PC-3 (cell line): ENCODE measurements at places on chromosomes 5 and 9. TPM values are rescaled to one million over a fixed set of nuclear protein-coding genes. Genes with fewer than 3 reads are reported as not detected.
A peak's percentile ranks its signal among the peaks of the same experiment; 100 is the strongest.

Gene SPAG8
- total RNA-seq = not detected in 2 replicates

DNA sequence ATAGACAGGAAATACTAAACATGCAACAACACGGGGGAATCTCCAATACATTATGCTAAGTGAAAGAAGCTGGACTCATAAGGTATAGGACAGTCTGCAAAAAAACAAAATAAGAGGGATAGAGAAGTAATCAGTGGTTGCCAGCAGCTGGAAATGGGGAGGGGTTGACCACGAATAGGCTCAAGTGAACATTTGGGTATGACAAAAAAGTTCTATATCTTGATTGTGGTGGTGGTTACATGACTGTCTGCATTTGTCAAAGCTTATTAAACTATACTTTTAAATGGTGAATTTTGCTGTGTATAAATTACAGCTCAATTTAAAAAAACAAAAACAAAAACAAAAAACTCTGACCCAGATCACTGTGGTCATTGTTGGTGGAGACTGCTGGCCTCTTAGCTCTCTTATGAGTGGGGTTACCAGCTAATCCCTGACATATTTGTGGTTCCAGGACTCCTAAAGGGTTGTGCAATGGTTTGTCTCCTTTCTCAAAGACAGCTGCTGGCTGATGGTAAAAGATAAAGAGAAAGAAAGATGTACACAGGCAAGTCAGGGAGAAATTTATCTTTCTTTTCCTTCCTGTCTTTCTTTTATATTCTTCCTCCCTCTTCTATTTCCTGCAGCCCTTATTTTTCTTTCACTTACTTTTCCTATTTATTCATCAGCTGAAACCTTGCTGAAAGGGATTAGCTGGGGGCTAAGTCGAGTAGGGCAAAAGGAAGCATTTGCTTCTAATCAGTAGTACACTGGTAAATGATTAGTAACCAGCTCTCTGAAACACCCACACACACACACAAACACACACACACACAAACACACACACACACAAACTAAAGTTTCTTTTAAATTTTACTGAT lies 42.6 kb upstream of the APC start:
- DNase-seq = no peak

- DNase-seq = no peak
Measured at GRCh38 chr5:62935660-62936059, 357.0 kb downstream of the LRRC70 start.

DNA sequence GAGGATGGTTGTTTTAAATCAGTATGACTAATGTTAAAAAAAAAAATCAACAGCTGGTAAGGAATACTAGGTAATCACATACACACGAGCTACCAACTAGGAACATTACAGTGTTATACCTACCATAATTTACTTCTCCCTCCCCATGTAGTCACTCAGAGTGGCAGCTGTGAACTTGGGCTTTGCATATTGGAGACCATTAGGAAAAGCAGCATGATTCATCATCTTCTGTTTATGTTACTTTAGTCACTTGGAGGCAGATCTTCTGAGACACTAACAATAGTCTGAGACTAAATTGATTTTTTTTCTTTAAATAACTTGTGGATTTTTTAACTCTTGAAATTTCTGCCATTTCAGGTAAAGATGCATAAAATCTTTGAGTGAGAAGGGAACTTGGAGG lies 141.5 kb upstream of the NR4A3 start:
- no peak for DNase-seq

Gene SPATA31E1
- 0.04 TPM in 1 of 2 replicates, not detected in the other for total RNA-seq

Gene EPB41L4B
- 11.2 and 13.8 TPM in 2 replicates for total RNA-seq

GRCh38 chr5:180658774-180659564 lies 9.6 kb upstream of the FLT4 start:
- DNase-seq = no peak

Gene IL4
- not detected in 2 replicates for total RNA-seq

Gene SAXO1
- total RNA-seq = not detected in 2 replicates

DNA sequence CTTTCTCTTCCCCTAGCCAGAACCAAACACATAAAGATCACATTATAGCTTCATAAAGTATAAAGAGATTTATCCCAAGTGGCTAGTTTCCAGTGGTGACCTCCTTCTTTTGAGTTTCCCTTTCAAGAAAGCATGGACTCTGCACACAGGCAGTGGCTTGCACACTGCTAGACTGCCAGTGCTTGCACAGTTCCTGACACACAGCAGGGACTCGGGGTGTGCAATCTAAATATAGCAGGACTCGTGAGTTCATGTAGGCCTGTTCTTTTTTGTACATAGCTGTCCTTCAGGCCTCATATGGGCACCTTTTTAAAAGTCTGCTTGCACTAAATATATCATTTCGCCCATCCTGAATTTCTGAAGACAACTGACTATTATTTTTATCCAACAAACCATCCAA lies 308.6 kb downstream of the FBXL7 start:
- DNase-seq = no peak

Gene SLC4A9
- 0.29 TPM in 1 of 2 replicates, not detected in the other for total RNA-seq

Gene GPBP1
- 29.5 and 31.8 TPM in 2 replicates for total RNA-seq

- no peak for DNase-seq
Measured at GRCh38 chr5:17259630-17260257, 42.3 kb downstream of the BASP1 start.

- peak; percentile 43 for DNase-seq
Measured at GRCh38 chr9:72581694-72582093, 60.3 kb downstream of the TMC1 start.

DNA sequence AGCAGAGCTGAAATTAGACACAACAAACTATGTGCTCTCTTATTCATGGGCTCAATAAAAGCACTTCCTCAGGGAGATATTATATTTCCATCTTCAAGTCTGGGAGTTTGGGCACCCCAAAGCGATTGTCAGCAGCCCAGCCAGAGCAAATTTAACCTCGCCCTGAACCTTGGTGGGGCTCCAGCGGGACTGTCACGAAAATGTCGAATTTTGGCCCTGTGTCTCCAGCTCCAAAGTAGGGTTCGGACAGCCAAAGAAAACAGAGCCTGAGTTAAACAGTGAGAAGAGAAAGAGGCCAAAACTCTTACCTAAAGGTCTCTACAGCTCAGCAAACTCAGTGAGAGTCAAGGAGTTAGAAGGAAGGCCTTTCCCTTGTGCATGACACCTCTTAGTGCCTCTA lies 432.9 kb downstream of the SPATA31D1 start:
- DNase-seq = no peak

- no peak for DNase-seq
Measured at GRCh38 chr5:32604800-32605765, 19.7 kb downstream of the SUB1 start.

GRCh38 chr5:139725073-139725830 lies 70.4 kb upstream of the PSD2 start:
- peak; percentile 35 for DNase-seq

- no peak for DNase-seq
Measured at GRCh38 chr9:19521205-19521604, 112.4 kb downstream of the ACER2 start.

Gene SH3TC2
- total RNA-seq = 32.0 and 40.0 TPM in 2 replicates

DNA sequence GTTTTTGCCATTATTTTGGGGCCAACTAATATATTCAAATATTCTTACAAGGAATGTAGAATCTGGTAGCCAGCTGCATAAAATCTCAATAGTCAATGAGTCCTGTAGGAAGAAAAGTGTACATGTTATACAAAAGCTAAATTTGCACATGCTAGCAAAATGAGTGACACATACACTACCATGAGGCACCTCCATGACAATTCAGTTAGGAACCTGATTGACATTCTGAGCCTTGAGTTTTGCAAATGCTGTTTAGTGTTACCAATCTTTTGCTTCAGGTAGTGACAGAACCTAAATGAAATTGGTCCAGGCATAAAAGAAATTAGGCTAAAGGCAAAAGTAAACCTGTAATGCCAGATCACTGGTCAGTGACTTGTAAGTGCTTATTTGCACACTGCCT lies 6.8 kb upstream of the DAPK1 start:
- DNase-seq = no peak

DNA sequence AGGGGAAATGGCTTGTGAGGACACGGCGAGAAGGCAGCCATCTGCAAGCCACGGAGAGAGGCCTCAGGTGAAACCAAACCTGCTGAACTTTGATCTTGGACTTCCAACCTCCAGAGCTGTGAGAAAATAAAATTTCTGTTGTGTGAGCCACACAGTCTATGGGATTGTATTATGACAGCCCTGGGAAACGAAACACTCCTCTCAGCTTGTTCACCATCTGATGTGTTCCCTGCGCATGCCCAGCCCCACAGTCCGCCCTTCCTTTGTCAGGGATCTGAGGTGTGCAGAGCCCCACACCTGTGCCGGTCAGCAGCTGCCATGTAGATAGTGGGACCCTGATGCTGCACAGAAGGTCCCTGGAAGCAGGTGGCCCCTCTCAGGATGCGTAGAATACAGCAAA lies 34.1 kb downstream of the PLPP7 start:
- DNase-seq = no peak

DNA sequence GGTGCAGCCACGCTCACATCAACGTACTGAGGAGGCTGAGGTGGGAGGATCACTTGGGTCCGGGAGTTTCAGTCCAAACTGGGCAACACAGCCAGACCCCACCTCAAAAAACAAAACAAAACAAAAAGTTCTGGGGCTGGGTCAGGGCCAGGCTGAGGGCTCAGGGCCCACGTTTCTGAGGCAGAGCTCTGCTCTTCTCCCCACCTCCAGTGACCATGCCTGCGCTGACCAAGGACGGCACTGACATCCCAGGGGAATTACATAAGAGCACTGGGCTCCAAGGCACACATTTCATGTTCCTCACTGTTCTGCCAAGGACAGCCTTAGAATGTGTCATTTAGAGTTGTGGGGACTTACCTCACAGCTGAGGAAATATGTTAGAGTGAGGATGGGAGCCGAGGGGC lies 40.4 kb upstream of the TESK1 start:
- no peak for DNase-seq

GRCh38 chr5:172748341-172748843 lies 22.6 kb downstream of the DUSP1 start:
- no peak for DNase-seq

DNA sequence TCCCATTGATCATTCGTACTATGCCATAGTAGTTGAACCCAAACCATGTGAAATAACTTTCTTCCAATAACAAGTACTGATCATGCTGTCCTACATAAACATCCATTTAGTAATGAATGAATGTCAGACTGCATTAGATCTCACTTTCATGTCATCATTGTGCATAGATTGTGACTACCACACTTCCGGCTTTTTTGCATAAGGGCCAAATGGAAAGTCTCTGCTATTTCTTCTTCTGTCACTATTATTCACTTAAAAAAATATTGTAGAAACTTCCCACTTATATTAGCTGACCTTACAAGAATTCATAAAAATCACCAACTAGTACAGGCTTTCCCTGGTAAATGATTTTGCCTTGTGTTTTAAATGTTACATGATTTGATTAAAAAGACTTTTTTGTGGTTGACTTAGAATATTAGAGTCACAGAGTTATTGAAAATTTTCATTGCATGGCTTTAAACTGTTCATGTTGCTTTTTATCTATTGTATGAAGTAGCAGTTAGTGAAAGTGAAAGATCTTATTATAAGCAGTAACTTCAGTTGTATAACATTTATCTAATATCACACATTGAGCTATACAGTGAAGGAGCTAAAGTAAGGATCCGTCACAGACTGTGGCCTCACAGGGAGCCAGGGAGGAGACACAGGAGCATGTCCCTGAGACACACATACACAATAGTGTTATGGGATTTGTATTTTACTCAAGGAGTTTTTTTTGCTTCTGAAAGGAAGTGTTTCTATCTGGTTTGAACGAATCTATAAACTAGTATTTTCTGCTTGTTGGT lies 33.9 kb downstream of the LMNB1 start:
- no peak for DNase-seq

Gene CDKN2A
- 273 and 293 TPM in 2 replicates for total RNA-seq

DNA sequence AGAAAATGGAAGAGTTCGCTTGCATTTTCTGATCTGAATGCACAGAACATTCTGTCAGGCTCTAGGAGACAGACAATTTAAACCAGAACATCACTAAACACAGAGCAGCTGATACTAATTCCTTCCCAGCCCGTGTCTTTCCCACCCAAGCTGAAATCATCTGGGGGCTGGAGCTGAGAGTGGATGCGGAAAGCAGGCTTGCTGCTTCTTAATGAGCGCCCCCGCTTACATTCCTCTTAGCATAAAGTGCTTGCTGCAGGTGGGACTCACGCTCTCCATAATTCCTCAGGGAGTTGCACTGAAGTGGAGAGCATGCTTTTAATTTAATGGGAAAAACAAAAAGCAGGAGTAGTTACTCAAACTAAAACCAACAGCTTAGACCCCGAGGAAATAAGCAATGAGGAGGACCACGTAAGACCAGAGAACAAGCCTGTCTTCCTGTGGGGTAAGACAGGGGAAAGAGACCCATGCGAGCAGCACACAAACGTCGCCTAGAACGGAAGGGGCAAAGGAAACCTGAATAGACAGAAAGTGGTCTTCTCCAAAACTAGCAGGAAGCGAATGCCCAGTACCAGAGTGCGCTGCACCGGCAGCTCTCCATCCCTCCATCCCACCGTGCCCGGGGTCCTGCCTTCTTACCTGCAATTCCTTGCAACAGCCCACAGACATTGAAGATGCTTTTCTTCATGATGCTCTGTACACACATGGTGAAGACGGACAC lies 139.3 kb downstream of the LHFPL2 start:
- no peak for DNase-seq

DNA sequence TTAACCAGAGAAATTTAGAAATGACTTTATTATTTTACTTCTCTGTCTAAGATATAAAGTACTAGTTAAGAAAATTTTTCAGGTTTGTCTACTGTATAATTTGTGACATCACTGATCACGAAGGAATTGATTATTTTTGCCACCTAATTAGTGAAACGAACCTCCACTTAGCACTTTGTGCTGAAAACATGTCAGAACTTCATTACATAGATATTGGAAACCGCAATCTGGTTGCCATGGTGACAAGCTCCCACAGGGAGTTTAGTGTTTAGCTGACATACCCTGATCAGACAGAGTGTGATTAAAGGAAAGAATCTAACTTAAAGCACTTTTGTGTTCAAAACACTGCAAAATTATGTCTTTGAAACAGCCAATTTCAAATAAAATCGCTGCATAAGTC lies 668.4 kb upstream of the CCNG1 start:
- no peak for DNase-seq

Gene FCHO2
- total RNA-seq = 3.7 and 5.9 TPM in 2 replicates

DNA sequence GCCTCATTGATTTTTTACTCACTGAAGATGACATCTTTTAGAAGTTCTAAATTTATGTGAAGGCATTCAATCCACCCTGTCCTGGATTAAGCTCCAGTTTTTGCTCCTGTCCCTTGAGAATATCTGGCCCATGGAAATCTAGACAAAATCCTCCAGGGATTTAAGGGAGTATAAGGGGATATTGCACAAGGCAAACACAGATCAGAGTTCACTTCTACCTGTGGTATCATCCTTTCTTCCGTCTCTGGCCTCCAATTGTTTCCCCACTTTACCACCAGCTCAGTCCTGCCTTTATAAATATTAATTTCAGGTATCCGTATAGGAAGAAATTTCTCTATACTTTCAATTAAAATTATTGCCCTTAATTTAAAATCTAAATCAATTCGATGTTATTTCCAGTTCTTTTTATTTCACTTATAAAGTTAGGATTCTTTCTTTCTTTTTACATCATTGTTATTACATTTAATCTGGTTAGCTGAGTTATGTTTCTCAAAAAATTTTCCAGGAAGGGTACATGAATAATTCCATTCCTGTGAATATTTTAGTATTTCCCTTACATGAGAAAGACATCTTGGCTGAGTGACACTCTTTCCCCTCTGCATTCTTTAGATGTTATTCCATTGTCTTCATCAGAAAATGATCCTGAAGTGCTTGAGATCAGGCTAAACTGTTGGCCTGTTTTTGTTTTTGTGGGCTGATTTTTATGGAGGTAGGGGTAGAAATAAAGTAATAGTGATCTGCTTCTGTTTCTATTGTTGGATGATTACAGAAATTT lies 194.3 kb upstream of the MAP3K1 start:
- DNase-seq = no peak

- peak; percentile 97 for DNase-seq
Measured at GRCh38 chr5:142644640-142645361, 41.1 kb downstream of the FGF1 start.
